ENCODE measurements at places on chromosomes 4 and X. TPM values are rescaled to one million over a fixed set of nuclear protein-coding genes. Genes with fewer than 3 reads are reported as not detected.
A peak's percentile ranks its signal among the peaks of the same experiment; 100 is the strongest.

GRCh38 chr4:70838666-70839588, 763 bp downstream of the GRSF1 start:
- peak; percentile 16 for DNase-seq

DNA sequence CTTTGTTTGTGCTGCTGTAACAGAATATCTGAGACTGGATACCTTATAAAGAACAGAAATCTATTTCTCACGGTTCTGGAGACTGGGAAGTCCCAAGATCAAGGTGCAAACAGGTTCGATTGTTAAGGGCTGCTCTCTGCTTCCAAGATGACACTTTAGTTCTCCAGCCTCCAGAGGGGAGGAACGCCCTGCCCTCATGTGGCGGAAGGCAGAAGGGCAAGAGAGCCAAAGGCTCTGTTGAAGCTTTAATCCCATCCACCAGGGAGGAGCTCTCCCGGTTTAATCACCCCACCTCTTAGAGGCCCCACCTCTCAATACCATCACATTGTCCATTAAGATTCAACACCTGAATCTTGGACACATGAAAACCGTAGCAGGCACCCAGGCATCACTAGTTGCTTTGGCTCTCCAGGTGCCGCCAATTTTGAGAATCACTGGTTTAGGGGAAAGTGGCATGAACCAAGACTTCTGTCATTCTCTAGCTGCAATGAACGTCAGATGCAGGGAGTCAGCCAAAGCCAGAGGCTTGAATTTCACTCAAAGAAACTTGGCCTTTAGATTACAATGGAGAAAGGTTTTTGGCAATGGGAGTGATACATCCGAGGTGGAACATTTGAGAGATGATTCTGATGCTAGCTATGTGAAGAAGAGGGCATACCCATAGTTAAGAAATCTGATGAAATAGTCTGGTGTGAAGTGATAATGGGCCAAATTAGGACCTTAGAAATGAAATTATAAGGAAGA, 15.7 kb downstream of the FHL1 start:
- DNase-seq = no peak

The NAP1L3 gene
- 0.13 TPM for total RNA-seq

The EMCN gene
- 9.8 TPM for total RNA-seq

The MAMLD1 gene
- 0.23 TPM for total RNA-seq

Measured in esophagus squamous epithelium (tissue), 5 donors.